Activated CD8-positive, alpha-beta memory T cell treated with anti-CD3 and anti-CD28 coated beads, Interleukin-2, amount 50 U/mL, for 4 hours (primary cell): ENCODE measurements at places on chromosomes 13 and 19.

DNA sequence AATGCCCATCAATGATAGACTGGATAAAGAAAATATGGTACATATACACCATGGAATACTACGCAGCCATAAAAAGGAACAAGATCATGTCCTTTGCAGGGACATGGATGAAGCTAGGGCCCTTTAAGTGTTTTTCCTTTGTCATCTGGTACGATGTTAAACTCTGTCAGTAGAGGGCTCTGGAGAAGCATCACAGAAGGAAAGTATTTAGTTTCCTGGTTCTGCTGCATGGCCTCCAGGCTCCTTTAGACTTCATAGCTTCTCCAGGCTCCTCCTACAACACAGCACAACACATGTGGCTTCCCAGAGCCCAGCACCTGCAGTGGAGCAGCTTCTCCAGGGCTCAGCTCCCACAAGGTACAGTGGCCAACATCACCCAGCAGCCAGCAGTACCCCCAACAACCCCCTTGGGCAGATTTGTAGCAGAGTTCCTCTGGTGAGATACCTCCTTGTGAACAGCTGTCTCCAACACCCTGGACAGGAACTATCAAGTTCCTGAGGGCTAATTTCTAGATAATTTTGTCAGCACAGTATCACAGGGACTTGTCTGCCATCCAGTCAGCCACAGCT, 63.4 kb downstream of the KCTD12 start:
- DNase-seq = no peak

DNA sequence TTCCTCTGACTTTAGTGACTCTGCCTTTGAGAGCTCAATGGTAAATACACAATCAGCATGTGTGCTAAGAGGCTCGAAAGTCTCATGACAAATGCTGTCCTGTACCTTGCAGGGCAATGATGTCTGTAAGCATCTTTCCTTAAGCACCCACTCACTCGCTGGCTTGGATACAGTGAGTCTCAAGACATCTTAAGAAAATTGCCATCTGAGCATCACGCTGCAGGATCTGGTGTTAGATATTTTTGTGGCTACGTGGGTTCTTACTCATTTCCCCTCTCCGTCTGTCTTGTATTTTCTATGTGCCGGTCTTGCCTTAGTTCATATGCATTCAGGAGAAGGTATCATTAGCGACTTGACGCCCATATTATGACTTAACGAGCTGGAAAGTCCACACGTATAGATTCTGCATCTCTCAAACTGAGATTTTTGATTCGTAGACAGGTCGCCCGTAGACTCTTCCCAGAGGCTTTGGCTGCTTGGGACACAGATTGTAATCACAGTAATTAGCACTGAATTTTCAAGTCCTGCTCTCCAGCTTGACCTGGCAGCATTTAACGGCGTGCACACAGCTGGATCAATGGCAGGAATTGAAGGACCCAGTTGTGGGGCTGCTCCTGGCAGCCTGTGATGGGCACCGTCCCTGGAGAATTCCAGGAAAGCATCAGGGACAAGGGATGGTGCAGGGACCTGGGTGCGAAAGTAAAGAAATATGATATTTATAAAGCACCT, 231.2 kb downstream of the ZIC5 start:
- DNase-seq = no peak

DNA sequence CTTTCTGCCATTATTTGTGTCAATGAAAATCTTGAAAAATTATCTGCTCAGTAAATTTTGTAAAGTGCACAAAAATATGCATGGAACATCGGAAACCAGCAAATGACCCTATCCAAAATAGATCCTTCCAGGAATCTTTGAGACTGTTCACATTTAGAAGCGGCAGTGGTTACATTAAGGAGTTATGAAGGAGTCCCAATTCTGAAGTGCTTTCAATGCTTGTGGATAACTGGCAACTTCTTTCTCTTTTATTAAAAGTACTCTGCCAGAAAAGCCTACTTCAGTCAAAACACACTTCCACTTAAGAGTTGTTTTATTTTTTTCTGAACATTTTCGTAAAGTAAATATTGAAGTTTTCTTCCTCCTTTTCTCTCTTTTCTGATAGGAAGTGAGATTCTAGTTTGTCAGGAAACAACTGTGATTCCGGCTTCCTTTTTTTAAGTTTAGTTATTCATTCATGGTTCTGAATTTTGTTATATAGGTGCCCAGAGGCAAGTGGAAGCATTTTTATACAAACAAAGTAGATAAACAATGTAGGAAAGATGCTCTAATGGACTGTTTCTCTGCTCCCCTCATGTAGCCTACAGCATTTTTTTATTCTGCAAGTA, 83.5 kb downstream of the PCDH9 start:
- DNase-seq = no peak

DNA sequence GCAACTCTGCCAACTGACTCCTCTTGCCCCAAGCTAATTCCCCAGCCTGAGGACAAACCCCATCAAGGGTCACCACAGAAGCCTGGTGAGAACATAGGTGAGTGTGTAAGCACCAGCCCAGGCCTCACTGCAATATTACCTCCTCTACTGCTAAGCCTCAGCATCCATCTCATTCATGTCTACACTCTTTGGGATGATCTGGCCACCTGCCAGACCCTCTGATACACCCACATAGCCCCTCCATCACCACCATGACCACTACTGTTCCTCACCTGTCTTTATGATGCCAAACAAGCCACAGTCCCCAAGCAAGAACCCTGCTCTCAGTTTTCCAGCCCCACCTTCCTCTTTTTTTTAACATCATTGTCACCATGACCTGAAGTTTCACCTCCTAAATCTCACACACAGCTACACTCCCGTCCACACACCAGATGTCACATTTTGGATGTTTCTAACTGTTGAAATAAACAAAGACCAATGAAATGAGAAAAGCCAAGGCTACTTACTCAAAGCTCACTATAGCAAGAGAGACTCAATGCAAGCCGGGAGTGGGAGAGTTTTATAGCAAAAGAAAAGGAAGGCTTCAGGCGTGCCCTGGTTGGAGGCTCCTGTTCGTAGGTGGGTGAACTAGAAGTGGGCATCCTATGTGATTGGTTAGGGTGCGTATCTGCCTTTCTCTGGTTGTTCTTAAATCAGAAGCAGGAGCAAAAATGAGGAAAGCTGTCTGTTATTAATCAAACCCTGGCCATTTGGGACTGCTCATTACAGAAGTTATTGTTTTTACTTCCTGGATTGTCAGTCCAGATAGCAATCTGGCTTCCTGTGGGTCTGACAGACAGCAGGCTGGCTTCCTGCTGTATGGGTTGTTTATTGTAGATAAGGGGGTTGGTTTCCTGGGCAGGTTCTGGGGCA, 2.0 kb downstream of the ZNF792 start:
- DNase-seq = no peak

- no peak for DNase-seq
Observed at GRCh38 chr13:93805736-93806135, 579.1 kb downstream of the GPC6 start.

- DNase-seq = no peak
Observed at GRCh38 chr19:46546194-46546896, 50.7 kb upstream of the PNMA8B start.

DNA sequence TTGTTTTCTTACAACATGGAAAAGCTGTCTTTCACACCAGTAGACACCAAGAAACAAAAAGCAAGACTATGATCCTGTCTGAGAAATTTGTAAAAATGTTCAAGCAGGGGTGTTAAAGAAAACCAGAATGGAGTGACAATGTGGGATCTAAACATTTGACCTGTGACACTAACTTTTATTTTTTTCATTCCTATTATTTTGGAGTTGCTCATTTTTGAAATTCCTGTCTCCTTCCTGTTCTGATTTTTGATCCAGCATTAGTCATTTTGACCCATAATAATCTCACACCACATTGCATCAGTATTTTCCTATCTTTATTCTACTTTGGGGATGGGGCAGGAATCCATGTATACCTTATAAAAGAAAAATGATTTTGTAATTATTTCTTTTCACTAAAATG, 164.2 kb downstream of the DLEU7 start:
- DNase-seq = no peak

- DNase-seq = no peak
Observed at GRCh38 chr13:90438576-90438975, 908.9 kb upstream of the MIR17HG start.

DNA sequence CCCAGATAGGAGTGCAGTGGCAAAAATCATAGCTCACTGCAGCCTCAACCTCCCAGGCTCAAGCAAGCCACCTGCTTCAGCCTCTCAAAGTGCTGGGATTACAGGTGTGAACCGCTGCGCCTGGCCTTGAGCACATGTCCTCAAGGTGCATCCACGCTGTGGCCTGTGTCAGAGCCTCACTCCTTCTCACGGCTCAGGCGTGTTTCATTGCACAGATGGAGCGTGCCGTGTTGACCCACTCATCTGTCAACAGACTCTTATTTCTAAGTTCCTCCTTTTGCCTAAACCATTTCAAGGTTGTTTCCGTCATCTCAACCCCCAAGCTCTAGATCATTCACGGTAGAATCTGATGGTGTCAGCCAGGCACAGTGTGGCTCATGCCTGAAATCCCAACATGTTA, 28.2 kb downstream of the ATP8B3 start:
- no peak for DNase-seq

GRCh38 chr19:18408053-18408476, 10.6 kb upstream of the LRRC25 start:
- DNase-seq = no peak

- no peak for DNase-seq
Observed at GRCh38 chr13:112132142-112132541, 65.2 kb downstream of the SOX1 start.

DNA sequence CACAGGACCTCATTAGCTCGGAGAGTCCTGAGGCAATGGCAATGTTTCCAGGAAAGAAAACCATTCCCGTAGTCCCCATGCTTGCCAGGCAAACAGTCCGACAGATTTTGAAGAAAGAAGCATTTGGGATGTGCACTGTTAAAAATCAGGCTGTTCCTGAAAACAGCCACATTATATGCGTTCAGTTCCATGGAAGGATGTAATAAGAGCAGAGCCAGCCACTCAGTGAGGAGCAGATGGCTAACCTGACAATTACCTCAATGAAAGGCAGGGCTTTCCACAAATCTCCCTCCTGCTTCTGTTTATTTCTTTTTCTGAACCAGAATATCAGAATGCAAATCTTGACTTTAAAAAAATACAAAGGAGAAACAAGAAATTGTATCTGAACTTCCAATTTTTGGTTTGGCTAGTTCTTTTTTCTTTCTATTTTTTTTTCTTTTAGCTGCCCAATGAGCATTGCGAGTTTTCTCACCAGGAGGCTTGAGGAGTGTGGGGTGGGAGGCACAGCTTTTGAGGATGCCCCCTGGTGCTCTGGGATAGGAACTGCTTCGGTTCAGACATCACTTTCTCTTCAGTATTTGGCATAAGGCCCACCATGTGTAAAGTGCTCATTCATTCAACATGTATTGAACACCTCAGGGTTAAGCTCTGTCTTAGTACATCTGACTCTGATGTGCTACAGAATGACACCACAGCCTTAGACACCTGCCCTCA, 124.2 kb downstream of the TBC1D4 start:
- DNase-seq = peak; percentile 53

GRCh38 chr13:23842406-23842805, 46.8 kb downstream of the MIPEP start:
- DNase-seq = no peak

GRCh38 chr13:75486146-75487062, 4.4 kb upstream of the TBC1D4 start:
- DNase-seq = no peak

DNA sequence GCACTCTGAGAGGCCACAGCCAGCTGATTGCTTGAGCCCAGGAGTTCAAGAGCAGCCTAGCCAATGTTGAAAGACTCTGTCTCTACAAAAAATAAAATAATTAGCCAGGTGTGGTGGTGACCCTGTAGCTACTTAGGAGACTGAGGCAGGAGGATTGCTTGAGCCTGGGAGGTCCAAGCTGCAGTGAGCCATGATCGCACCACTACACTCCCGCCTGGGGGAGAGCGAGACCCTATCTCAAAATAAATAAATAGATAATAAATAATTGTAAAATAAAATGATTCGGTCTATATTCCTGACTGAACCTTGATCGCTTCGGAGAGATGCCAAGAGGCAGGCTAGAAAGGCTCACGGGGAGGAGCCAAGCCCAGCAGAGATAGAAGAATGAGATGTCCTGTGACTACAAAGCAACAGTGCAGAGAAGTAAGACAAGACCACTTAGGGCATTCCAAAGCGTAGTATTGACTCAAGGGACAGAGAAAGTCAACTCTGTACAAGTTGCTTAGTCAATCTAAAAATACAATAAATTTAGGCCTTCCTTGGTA, 12.8 kb downstream of the SHISA2 start:
- DNase-seq = no peak

- no peak for DNase-seq
Observed at GRCh38 chr13:113082198-113083021, 23.2 kb upstream of the F7 start.
